Kasumi-1 (cell line): ENCODE measurements at places on chromosomes 4 and X.

DNA sequence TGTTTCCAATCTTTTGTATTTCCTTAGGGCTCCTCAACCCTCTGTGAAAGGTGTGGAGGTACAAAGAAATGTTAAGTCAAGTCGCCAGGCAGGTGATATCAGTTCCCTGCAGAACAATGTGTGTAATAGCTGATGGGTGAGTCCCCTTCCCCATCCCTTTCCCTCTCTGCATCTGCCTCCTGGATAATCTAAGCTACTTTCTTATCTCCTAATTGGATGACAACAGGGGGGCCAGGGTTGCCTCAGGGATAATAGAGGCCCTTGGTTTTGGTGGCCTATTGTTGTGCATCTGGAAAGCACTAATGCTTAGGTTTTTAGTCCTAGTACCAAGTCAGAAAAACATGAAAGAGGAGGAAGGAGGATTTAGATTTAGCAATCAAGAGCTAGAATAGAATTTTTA lies 29.1 kb downstream of the MAGED1 start:
- DNase-seq, result no peak

GRCh38 chrX:84760560-84760959 lies 243.1 kb upstream of the APOOL start:
- DNase-seq, result no peak

- no peak for DNase-seq
Observed at GRCh38 chrX:46953137-46953527, 40.9 kb downstream of the JADE3 start.

GRCh38 chr4:144499777-144500176 lies 146.2 kb upstream of the HHIP start:
- no peak for DNase-seq

DNA sequence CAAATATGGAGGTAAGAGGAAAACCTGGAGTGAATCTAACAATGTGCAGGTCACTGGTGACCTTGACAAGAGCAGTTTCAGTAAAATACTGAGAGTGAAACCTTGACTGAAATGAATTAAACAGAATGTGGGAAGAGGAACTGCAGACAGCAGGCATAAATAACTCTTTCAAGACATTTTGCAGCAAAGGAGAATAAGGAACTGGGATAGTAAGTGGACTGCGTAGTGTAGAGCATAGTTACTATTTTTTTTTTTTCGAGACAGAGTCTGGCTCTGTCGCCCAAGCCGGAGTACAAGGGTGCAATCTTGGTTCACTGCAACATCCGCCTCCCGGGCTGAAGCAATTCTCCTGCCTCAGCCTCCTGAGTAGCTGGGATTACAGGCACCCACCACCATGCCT lies 24.0 kb downstream of the RBMX start:
- DNase-seq, result peak; percentile 45

DNA sequence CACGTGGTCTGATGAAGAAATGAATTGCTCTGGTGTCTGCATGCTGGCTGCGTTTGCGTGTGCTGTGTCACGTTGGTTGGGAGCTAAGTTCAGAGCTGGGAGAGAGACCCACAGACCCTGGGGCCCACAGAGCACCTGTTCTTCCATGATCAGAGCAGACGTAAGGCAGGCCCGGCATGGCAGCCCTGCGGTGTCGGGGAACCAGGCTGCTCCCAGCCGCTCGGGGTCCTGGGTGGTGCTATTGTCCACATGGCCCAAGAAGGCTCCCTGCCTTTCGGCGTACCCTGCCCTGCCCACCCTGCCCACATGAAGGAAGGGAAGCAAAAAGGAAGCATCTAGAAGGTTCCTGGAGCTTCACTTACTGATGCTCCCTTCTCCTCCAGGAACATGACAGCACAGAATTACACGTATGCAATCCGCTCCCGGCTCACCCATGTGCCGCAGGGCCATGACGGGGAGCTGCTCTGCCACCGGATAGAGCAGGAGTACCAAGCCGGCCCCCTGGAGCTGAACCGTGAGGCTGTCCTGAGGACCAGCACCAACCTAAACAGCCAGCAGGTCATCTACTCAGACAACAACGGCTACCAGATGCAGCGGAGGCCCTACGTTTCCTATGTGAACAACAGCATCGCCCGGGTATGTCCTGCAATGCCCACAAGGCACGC lies 30.9 kb upstream of the MRFAP1 start:
- no peak for DNase-seq

- no peak for DNase-seq
Observed at GRCh38 chr4:89762311-89762710, 74.7 kb downstream of the SNCA start.

- no peak for DNase-seq
Observed at GRCh38 chrX:55754861-55755294, 37.3 kb downstream of the RRAGB start.

GRCh38 chrX:86806786-86807185 lies 658.5 kb downstream of the DACH2 start:
- peak; percentile 3 for DNase-seq

- peak; percentile 74 for DNase-seq
Observed at GRCh38 chr4:151407466-151408379, 1.3 kb upstream of the FHIP1A start.

DNA sequence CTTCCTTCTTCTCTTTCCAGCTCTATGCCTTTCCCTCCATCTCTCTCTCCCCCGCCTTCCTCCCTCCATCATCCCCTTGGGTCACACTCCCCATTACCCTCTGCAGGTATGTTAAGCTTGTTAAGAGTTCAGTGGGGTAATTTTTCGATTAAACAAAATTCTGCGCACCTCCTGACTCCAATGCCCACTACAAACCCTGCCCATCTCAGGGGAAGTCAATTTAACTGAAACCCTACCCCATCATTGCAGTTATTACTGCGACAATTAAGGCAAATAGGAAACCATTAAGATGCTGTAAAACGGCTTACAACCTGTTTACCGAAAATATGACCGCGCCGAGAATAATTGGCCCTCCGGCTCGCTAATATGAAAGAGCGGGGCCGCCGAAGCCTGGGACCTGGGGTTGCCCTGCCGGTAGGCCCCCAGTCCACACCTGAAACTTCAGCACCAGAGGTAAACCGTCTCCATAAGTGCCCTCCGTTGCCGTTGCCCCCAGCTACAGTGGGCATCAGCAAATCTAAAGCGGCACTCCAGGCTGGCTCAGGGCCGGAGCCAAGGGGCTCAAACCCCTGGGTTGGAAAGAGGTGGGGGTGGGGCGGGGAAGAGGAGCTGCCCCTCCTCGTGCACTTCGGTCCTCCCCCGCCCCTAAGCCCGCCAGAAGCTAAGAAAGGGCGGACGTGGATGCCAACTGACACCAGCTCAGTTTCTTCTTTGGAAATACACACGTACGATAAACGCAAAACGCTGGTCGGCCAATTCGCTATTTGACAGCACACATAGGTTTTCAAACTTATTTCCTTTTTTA lies 4.8 kb downstream of the ARX start:
- DNase-seq, result no peak

- DNase-seq, result no peak
Observed at GRCh38 chr4:139017861-139018260, 2.3 kb downstream of the NOCT start.

- DNase-seq, result no peak
Observed at GRCh38 chr4:89369581-89369980, 62.0 kb upstream of the GPRIN3 start.
